ENCODE measurements at places on chromosomes 2 and 18.

DNA sequence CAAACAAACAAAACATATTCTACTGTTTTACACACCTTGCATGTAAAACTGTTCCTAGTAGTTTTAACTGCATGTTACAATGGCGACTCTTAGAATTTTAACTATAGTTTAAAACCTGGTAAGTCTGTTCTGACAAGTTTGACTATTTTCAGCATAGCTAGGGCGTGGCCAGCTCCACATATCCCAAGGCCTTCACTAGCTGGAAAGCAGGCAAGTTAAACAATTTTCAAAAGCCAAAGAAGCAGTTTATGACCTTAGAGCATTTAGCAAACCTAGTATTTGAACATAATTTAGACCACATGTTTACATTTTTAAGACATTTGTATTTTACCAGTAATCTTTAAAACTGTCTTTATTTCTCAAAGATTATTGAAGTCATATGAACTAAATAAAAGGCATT lies 402.8 kb upstream of the SYT4 start:
- no peak for DNase-seq

- no peak for DNase-seq
Observed at GRCh38 chr18:64271246-64271645, 122.4 kb upstream of the LINC00305 start.

- DNase-seq, result no peak
Observed at GRCh38 chr2:44273596-44273995, 1.7 kb upstream of the SLC3A1 start.

- no peak for DNase-seq
Observed at GRCh38 chr2:28754321-28754720, 2.7 kb downstream of the PPP1CB start.

- no peak for DNase-seq
Observed at GRCh38 chr18:11215216-11215615, 65.8 kb upstream of the PIEZO2 start.

GRCh38 chr2:84799772-84800171 lies 81.1 kb downstream of the TRABD2A start:
- no peak for DNase-seq

DNA sequence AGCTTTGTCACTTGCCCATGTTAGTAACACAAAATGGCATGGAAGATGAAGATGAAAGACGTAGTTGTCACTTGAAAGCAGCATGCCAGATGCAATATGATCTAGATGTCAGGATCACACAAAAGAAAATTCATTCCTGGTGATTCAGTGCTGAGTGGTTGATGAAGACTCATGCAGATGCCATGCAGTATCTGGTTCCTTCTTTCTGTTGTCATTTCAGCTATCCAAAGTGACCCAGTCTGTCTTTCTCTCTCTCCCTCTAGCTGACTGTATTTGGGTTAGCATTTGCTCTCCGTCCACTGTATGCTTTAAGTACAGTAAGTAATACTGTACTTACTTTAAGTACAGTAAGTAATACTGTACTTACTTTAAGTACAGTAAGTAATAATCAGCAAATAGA lies 50.4 kb downstream of the TTN start:
- no peak for DNase-seq

DNA sequence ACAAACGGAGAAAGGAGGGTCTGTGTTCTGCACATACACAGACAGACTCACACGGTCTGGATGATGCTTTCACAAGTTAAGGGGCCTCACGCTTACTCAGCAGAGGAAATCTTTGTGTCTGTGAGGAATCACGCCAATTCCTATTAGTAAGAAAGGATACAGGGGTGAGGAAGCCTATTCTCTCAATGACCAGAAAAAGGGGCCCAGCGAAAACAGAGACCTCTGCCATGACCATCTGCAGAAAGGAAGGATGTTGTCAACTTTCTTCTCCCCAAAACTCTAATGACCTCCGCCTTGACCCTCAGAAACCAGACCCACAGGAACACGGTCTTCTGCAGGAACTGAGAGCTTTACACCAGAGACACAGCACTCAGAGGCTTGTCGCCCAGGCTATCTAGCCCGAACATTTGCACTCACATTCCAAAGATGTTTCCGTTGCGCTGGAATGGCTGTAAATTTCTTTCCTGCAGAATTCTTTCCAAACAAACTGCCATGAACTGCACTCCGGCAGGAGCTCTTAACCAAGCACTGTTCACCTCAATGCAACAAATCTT lies 186.3 kb downstream of the TCF4 start:
- DNase-seq, result no peak

GRCh38 chr2:182240862-182241371 lies 185.9 kb downstream of the PDE1A start:
- no peak for DNase-seq

DNA sequence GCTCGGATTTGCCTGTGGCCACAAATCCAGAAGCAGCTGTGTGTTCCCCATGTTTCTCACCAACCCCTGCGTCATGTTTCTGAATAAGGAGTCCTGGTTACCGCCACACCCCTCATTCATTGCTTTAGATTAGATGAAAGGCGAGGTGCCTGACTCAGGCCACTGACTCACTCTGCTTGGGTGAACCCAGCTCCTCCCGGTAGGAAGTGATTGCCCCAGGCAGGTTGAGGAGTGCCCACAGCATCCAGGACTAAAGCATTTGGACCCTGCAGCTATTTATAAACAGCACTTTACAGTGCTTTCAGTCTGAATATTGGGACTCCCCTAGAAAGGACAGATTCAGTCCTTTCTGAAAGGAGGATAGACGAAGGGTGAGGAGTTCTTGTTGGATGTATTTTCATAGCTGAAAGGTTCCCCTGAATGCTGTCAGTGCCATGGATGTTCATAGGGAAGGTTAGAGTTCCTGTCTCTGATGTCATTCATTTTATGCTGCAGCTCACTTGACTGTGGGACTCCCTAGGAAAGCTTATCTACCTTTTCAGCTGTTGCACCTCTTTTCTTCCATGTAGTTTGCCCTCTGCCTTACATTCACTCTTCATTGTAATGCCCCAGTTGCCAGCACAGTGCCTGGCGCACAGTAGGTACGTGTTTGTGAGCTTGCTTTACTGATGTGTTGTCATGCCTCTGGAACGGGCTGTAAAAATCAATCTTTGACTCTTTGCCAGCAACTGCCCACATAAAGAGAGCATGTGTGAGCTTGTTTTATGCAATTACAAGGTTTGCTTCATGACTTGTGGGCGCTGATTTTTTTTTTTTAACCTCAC lies 14.9 kb downstream of the ITGA6 start:
- DNase-seq, result peak; percentile 35

- DNase-seq, result no peak
Observed at GRCh38 chr18:2642771-2643170, 12.8 kb upstream of the SMCHD1 start.

DNA sequence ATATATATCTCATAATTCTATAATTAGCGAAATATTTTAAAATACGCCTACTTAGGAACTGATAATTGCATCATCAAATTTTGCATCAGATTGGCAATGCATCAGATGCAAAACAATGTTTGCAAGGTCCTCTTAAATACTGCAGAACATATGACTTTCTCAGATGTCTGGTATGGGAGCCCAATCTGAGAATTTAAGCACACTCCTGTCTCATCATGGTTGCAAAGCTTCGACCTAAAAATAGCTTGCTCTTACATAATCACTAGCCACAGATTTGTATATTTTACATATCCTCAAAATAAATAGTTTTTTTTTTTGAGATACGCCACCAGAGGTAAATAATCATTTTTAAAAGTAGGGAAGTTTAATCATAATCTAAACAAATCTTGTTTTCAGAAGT lies 123.2 kb downstream of the CABYR start:
- DNase-seq, result no peak

DNA sequence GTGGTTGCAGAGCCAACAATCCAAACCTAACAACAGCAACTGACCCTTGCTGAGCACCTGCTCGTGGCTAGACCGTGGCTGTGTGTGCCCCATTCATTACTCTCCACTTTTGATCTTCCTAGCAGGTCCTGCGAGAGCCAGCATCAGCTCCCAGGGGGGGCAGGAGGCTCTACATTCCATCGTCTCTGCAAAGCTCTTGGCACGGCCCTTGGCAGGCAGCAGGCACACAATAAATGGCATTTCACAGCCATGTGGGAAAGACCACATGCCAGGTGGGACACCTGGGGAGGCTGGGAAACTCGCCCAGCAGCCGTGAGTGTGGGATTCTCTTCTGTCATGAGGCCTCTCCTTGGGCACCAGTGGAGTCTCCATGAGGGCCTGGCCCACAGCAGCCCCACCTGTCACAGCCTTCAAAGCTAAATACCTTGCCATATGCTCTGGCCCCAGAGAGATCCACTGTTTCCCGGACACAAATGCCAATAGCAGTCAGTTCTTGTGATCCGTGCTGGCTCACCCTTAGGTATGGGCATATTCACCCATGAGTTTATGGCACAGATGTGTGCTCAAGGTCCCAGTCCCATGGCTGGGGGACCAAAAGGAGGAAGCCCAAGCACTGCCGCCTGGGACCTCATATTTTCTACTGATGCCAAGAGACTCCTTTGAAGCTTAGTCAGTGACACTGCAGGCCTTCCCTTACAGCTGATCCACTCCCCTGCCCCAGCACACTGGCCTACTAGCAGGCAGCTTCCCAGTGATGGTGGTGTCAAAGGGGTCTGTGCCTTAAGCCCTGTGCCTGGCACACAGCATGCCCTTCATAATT lies 6.8 kb upstream of the TEX51 start:
- DNase-seq, result no peak

DNA sequence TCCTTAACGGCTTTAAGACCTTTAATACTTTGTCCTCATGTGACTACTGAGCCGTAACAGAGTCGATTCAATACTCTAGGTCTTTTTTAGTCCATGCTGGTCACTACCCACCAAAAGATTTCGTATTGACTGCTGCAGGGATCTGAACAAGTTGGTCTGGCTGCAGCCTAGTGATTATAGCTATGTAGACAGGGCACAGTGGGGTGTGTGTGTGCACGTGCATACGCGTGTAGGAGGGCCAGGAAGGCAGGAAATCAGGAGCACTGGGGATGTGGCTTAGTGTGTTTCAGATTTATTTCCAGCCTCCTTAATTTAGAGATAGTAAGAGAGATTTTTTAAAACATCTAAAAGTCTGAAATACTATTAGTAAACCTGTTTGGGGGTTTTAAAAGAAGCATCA lies 161.4 kb downstream of the MYO3B start:
- DNase-seq, result no peak

GRCh38 chr18:73741946-73742345 lies 405.7 kb downstream of the FBXO15 start:
- DNase-seq, result no peak

DNA sequence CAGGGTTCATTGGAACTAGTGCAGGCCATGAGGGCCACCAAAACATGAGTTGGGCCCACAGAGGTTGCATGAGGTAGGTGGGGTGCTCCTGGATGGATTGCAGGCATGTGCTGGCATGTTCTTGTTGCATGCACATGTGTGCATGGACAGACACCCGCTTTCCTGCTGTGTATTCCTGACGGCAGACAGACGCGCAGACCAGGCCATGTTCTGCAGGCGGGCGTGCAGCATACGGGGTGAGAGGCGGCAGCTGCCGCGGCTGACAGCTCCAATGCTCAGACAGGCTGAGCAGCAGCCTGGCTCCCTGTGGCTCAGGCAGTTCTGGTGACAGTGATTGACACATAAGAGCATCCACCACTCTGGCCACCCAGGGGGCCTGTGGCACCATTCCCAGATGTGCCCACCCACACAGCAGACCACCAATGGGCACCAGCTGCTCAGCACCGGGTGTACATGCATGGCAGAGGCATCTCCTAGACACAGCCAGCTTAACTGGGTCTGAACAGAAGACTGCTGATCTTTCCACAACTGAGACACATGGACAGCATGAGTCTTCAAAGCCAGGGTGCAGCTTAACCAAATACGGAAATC lies 21.2 kb downstream of the HS1BP3 start:
- no peak for DNase-seq

DNA sequence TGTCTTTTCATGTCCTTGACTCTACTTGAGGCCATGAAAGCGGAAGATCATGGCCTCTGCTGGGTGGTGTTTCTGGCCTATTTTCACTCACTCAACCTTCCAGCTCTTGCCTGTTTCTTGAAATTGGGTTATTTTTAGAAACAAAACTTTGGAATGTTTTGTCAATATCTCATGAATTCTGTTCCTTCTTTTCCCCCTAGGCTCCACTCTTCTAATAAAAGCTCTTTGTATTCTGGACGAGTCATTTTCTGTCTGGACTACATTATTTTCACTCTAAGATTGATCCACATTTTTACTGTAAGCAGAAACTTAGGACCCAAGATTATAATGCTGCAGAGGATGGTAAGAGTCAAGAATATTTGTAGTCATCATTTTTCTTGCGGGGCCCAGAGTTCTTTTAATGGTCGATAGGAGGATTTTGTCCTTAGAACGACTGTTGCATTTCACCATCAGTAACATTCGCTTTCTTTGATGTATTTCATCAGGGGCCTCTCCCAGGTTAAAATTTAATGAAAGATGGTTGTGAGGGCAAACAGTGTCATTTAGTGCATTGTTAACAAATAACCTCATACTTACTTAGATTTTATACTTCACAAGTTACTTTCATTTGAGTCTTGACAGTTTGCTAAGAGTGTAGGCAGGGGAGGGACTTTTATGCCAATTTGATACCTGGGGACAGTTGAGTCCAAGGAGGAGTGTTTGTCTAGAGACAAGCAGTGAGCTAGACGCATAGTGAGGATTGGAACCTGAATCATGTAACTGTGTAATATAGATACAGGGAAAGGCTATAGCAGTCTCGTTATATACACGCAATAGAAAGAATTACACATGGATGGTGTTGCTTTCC lies 64.6 kb downstream of the TRPM8 start:
- no peak for DNase-seq

DNA sequence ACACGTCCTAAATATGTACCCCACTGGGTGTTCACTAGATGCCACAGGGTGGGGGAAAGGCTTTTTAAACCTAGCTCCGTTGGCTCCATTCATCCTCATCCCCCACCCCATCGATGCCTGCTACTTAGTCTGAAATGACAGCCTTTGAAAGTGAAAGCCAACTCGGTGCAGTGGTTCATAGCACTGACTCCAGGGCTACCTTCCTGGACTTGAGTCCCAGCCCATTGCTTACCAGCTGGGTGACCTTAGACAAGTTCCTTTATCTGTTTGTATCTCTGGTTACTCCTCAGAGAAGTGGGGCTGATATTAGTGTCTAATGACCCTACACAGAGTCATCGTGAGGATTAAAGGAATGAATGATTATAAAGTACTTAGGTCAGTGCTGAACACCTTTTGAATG lies 24.4 kb downstream of the EHD3 start:
- no peak for DNase-seq

- no peak for DNase-seq
Observed at GRCh38 chr2:29485117-29485516, 369.9 kb downstream of the CLIP4 start.

- DNase-seq, result no peak
Observed at GRCh38 chr18:3074087-3074486, 61.1 kb upstream of the LPIN2 start.

DNA sequence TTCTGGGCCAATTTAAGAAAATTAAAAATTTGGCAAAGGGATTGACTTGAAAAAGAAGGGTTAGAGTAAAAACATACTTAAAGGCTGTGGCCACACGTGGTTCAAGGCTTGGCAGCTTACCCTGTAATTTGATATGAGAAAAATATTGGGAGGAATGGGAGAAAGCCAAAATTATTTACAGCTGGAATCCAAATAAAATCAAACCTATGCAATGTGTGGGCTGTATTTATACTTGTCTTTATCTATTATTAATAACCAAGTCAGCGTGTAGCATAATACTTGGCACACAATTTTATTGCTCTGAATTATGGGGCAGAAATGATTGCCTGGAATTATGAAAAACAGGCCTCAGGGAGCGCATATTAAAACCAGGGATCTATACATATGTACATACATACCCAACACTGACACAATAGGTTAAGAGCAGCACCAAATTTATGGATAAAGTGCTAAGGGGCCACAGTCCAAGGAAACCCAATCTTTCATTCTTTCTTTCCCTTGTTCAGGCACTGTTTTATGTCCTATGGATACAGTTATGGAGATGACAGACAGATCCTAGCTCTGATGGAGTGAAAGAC lies 35.6 kb downstream of the FAM124B start:
- DNase-seq, result no peak

All from activated CD4-positive, alpha-beta T cell treated with anti-CD3 and anti-CD28 coated beads, Interleukin-2, amount 50 U/mL, for 24 hours (primary cell).